ENCODE measurements at places on chromosomes 2 and 18.
A peak's percentile ranks its signal among the peaks of the same experiment; 100 is the strongest.

DNA sequence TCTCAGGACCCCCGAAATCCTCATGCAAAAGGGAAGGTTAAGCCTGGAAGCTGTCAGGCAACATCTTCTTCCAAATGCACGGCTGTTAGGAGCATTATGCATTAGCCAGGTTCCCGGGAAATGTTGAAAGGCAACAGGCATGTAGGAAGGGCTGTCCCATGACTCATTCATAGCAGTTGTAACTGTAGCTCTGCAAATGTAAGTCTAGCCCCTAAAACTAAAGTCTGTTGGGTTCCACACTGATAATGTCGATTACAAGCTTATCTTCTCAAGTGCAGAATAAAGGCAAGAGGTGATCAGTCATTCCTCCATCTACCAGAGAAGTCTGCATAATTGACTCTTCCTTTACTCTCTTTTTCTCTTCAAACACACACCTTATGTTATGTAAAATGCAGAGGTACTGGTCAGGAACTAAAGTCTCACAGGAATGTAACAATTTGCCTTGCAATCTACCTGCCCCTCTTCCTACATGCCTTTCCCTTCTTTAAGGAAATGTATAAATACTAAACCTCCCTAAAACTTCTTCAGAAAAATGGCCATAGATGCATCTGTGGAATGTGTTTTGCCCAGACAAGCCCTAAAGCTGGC, 99.8 kb downstream of the AKAIN1 start:
- no peak for DNase-seq

DNA sequence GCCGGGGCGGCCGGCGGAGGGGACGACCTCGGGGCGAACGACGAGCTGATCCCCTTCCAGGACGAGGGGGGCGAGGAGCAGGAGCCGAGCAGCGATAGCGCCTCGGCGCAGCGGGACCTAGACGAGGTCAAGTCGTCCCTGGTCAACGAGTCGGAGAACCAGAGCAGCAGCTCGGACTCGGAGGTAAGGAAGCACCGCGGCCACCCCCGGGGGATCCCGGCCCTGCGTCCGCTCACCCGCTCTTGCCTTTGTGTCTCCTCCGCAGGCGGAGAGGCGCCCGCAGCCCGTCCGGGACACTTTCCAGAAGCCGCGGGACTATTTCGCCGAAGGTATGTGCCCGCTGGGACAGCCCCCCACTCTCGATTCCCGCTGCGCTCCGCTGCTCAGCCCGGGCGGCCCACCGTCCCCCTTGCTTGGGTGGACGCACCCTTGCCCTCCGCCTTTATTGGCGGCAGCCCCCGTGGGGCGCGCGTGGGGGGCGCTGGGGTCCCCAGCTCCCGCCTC, 611 bp downstream of the TCF7L1 start:
- peak; percentile 19 for DNase-seq

DNA sequence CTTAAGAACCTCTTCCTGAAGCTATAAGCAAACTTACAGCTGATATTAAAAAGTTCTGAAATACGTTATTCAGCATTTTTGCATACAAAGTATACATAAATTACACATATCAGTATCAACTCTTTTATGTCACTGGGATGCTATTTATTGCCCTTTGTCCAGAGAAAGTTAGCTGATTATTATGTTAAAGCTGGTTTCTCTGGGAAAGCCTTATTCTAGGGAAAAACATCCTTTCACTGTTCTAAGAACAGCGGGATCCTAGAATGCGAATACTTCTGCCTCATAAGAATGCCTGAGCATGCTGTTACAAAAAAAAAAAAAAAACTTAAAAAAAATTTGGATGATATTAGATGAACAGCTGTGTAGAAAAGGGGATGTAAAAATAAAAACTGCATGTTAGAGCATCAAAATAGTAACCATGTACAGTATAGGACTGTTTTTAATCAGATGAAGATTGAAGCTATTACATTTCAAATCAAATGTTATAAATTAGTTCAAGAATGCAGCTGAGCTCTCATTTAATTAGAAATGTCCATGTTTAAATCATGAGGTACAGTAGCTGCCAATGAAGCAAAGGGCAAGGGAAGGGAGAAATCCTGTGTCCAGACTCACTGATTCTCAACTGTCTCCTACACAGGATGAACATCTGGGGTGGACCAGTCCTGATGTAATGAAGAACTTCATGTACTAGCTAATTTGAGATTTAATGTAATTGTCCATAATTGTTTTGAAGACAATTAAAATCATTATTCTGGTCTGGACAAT, 8.2 kb downstream of the FTCDNL1 start:
- no peak for DNase-seq

- no peak for DNase-seq
These were observed 98.7 kb downstream of the GRB14 start for GRCh38 chr2:164522561-164522981.

- DNase-seq, result no peak
These were observed 230.4 kb upstream of the COPS8 start for GRCh38 chr2:236855176-236855865.

DNA sequence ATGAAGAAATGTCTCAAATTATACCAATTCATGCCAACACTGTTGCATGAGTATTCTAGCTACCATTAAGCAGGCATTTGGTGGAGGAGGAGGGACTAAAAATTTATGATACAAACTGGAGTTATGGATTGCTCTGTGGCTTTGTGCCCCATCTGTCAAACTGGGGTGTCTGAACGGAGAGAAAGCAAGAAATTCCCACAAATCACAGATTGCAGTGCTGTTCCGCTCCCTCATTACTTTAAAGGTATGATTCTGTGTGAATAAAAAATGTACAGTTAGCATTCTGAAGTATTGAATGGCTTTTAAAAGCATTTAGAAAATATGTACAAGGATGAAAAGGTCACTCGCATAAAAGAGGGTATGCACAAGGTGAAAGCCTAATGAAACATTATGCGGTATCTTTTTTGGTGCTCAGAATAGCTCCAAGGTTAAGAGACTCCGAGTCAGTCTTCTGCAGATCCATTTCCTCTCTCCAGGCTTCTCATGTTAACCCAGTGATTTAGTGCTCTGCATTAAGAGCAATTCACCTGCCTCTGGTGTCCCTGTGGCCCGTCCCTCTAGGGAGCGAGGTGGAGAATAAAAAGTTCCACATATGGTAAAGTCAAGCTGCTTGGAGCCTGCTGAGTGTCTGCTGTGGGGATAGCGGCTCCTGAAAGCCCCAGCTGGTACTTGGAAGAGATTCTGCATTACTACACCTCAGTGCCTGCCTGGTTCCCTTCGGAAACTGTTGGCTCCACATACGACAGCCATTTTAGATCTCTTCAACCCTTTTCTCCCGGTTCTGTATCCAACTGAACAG, 184.2 kb downstream of the ZNF521 start:
- DNase-seq, result no peak

DNA sequence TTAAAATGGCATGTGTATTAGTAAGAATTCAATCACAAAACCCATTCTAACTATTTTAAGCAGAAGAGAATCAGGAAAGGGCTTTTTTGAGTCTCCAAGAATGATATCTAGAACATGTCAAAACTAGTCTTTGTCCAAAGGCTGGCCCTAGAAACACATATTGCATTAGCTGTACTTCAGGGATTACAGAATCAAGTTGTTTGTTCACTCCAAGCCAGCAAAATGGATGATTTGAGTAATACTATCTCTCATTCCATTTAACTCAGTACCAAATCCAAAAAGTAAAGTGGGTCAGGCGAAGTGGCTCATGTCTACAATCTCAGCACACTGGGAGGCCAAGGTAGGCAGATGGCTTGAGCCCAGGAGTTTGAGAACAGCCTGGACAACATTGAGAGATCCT, 41.3 kb downstream of the ATF2 start:
- DNase-seq, result no peak

- no peak for DNase-seq
These were observed 72.6 kb downstream of the AGAP1 start for GRCh38 chr2:235566415-235566814.

DNA sequence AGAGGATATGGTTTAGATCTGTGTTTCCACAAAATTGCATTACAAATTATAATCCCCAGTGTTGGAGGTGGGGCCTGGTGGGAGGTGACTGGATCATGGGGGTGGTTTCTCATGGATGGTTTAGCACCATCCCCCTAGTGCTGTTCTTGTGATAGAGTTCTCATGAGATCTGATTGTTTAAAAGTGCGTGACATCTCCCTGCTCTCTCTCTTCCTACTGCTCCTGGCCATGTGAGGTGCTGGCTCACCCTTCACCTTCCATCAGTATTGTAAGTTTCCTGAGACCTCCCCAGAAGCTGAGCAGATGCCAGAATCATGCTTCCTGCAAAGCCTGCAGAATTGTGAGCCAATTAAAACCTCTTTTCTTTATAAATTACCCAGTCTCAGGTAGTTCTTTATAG, 33.1 kb downstream of the LHCGR start:
- DNase-seq, result no peak

- DNase-seq, result peak; percentile 39
These were observed 45.5 kb upstream of the CAB39 start for GRCh38 chr2:230666885-230667712.

DNA sequence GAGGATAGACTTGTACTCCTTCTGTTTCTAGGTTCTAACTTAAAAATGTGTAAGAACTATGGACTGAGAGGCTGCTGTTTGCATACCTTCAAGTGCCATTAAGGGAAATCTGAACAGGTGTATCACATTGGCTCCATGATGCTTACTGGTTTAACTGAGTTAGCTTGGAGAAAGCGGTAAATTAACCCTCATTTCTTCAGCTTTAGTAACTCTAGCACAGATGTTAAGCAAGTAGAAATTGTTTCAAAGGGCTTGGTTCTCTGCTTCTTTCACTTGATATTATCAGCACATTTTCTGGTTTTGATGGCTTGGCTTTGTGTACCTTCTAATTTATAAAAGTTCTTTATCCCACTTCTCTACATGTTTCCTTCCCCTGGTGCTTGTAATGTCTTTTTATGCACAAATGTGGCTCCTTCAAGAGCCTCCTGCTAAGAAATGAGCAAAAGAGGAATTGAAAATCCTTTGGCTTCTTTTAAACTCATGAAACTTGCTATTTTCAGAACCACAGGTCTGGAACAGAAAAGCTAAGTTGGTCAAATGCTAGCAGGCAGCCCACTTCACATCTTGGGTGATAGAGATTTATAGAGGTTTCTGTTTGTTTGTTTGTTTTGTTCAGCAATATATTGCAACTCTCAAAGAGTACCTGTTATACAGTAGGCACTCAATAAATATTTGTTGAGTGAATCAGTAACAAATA, 249.9 kb upstream of the THUMPD2 start:
- no peak for DNase-seq

DNA sequence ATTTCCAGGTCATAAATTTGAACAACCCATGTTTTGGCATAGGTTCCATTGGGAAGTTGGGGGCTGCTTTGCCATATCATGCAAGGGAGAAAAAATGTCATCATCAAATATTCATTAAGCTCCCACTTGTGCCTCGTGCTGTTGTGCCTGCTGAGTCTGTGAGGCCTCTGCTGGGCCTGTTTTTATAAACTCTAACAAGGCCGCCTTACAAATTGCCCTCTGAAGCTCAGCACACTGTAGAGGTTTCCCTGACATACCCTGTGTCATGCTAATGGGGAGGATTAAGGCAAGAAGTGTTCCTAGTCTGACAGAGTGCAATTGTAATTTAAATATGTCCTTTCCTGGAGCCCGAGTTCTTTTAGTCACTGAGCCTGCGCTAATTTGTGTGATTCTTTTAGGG, 17.6 kb downstream of the OSBPL6 start:
- DNase-seq, result no peak

- no peak for DNase-seq
These were observed 129.7 kb downstream of the WDSUB1 start for GRCh38 chr2:159156834-159157233.

DNA sequence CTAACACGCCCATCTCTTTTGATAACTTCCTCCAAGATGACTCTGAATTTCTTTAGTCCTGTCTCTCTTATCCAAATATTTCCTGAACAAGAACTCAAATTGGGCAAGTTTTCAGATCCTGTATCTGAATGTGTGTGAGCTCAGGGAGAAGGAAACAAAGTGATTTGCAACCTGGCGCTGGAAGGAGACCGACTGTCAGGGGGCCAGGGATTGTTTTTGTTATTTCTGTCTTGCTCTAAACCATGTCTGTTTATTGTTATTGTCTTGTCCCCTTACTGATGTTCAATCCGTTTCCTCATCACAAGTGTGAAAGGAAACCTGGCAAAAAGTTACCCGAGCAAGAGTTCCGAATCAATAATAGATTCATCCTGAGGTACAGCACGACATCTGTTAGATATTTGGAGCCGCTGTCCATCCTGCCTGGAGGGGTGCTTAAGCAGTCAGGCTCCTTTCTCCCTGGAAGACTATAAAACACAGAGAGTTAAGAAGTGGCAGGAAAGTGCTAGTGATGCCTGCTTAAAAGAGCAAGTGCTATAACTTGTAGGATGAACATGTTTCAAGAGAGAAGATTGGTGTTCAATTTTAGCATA, 132.5 kb upstream of the OSR1 start:
- no peak for DNase-seq

GRCh38 chr2:68742626-68743415, 8.2 kb downstream of the ARHGAP25 start:
- DNase-seq, result no peak

DNA sequence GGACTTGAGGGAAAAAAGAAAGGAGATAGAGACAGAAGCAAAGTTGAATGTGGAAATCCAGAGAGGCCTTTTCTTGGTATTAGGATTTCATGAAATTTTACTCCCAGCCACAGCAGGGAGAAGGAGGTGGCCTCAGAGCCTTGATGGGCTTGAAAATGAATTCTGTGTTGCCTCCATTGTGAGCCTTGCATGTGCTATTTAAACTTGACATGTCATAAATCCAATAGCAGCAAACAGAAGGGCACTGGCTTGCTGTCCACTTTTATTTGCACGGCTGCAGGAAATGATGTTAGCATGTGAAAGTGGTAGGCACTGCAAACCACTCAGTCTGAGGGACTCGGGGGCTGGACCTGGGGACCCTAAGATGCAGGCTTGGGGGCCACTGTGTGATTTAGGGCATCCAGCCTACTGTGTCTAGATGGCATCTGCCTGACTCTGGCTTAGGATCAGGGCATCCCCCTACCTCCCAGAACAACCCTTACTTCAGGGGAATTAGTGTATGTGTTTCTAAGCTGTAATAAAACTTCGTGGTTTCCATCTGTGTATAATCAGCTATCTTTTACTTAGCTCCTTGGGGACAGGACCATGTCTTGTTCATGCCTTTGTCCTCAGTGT, 139.1 kb upstream of the SKOR2 start:
- DNase-seq, result no peak

- no peak for DNase-seq
These were observed 343.5 kb downstream of the RIT2 start for GRCh38 chr18:42771936-42772335.

DNA sequence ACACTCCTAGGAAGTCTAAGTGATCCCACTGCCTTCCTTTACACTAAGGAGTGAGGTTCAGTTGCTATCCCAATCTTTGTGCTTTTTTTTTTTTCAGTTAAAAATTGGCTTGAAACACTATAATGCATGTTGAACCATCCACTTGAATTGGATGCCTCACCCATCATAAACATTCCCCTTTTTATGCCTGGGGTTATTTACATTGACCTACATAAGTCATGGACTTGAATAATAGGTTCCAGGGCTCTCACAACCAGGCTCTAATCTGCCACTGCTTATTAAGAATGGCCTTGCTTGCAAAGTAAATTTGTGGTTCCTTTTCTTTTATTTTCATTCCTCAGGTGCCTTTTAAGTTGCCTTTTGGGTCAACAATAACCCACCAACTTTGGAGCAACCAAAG, 236.1 kb upstream of the MEIS1 start:
- no peak for DNase-seq

- DNase-seq, result no peak
These were observed 153.7 kb upstream of the KCTD1 start for GRCh38 chr18:26702086-26702485.

All from activated CD4-positive, alpha-beta T cell treated with anti-CD3 and anti-CD28 coated beads for 48 hours (primary cell).